Ascending aorta (tissue), 2 donors: ENCODE measurements at places on chromosomes 4 and X. TPM values are rescaled to one million over a fixed set of nuclear protein-coding genes. Genes with fewer than 3 reads are reported as not detected.

DNA sequence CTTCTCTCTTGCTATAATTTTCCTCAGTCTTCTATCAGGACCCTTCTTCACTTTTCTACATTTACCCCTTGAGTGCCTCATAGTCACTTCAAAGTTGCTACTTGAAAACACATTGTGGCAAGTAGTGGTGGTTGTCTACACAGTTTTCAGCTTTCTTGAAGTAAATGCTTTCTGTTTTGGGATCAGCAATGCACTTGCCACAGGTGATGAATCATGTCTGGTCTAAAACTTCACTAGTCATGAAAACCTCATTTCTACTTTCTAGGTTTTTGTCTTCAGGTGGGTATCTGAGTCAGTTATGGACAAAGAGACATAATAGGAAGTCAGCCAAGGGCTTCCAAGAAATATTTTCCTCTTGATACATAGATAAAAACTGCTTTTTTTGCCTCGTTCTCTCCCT lies 359.2 kb downstream of the CCSER1 start:
- DNase-seq, result no peak

DNA sequence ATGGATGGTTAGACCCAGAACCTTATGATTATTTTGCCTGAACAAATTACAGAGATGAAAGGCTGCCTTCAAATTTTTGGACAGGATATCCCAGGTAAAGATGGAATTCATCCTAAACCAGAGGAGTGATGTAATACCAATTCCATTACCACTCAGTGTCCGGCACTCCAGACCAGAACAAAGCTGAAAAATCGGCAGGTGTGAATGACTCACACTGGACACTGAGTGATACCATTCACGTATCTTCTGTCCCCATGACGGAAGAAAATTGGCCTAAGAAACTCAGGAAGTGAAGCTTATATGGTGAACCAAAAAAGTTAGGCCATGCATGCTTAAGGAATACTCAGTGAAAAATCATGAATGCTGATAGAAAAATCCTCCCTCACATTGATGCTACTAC lies 34.5 kb downstream of the PALLD start:
- DNase-seq, result no peak

DNA sequence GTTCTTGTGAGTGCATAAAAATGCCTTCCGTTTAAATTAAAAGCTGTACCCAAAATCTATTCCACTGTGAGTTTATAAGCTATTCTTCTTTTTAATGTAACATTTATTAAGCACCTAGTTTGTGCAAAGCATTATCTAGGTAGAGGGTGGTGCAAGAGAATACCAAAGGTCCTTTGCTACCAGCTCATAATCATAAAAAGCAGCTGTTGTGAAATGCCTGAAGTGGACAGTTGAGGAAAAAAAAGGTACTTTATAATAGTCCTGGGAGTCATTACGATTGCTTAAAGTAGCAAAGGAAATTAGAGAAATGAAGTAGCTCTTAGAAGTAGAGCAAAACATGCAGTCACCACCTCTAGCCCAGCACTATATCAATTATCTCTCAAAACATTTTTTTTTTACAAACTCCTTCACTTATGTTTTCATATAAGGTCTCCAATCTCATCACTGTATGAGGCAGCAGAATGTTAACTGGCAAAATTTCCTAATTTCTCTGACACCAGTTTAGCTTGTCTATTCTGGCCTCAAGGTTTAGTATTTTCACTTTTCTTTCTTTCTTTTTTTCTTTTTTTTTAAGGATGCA lies 2.1 kb downstream of the MBNL3 start:
- no peak for DNase-seq

- DNase-seq, result no peak
Measured at GRCh38 chrX:136168929-136169735, 21.8 kb downstream of the FHL1 start.

GRCh38 chrX:16023790-16024734 lies 99.3 kb upstream of the GRPR start:
- no peak for DNase-seq

- no peak for DNase-seq
Measured at GRCh38 chr4:105147553-105148161, 981 bp downstream of the TET2 start.

GRCh38 chr4:93994175-93994994 lies 165.8 kb downstream of the ATOH1 start:
- no peak for DNase-seq

DNA sequence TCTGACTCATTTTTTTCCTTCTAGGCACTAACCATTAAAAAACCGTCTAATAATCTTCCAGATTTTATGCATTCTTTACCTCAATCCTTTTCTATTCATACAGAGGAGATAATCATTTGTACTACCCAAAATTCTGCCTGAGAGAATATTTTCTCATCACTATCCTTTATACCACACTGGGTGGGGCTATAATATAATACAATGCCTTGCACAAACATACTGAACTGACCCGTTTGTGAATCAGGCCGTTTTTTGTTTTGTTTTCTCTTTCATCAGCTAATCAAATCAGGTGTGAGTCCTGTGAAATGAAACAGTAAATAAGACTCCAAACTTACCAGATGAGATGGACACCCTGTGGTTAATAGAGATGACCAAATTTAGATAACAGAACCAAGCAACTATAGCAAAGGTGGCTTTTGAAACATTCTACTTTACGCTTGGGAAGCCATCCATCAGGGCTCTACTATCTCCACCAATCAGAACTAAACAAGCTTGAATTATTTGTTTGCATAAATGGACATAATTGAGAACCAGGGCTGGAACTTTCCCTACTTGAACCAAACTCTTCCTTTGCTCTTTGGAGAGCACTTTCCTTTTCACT lies 573.0 kb downstream of the GABRG1 start:
- no peak for DNase-seq

- no peak for DNase-seq
Measured at GRCh38 chr4:5139141-5139540, 87.9 kb downstream of the STK32B start.

- DNase-seq, result peak; percentile 81
Measured at GRCh38 chrX:13646154-13646549, 6.8 kb upstream of the TCEANC start.

DNA sequence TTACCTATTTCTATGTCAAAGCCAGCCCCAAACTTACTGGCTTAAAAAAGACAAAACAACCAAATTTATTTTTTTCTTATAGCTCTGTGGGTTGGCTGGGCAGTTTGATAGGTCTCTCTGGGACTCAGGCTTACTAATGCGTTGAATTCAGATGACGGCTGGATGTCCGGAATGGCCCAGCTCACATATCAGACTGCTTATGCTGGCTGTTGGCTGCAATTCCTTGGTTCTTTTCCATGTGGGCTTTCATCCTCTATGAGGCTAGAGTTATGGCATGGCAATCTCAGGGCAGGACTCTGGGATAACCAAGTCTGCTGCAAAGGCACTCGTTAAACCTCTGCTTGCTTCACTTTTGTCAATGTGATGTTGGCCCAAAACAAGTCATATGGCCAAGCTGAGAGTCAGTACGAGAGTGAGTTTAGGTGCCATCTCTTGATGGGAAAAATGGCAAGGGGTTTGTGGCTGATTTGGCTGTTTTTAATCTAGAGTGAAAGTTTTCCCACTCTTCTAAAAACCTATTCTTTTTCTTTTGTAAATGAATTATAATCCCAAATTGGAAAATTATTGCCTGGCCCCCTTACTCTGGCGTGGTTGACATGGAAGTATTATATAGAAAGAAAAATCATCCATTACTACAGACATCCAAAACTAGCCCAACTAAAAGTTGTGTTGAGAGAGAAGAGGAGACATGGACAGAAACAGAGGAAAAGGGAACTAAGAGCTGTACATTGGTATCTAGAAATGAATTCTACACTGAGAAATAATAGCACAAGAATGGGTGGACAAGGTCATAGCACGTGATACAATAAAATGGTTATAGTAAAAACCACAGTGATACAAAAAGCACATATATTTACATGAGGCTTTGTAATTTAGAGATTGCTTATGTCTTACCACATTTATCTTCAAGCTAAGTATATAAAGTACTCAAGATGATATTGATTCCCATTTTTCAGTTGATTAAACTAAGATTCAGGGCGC lies 6.6 kb downstream of the PRIMPOL start:
- DNase-seq, result no peak

GRCh38 chrX:9829308-9830267 lies 43.4 kb downstream of the SHROOM2 start:
- no peak for DNase-seq

DNA sequence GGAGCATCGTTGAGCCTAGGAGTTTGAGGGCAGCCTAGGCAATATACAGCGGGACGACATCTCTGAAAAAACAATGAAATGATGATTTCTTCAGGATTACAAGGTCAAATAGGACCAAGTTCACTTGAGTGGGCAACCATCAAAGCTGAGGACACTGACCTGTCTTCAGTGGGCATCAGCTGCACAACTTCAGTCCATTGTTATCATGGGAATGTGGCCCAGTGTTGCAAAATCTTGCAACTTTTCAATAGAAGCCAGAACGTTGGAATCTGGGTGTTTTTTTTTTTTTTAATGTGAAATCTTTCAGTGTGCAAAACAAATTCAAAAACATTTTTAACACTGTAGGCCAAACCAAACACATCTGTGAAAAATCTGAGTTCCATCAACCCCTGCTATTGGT lies 155.4 kb upstream of the PLAC1 start:
- DNase-seq, result no peak

DNA sequence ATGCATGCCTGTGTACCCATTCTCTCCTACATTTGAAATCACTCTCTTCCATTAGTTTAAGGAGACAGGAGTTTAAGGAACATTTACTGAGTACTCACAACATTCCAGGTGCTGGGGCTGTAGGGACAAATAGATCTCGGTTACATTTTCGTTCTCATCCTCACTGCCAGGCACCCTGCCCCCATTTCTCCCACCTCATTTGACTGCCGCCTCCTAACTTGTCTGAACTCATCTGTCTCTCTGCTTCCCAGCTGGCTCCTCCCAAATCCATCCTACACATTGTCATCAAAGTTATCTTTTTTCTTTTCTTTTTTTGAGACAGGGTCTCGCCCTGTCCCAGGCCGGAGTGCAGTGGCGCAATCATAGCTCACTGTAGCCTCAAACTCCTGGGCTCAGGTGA lies 19.8 kb upstream of the MPC1L start:
- no peak for DNase-seq

DNA sequence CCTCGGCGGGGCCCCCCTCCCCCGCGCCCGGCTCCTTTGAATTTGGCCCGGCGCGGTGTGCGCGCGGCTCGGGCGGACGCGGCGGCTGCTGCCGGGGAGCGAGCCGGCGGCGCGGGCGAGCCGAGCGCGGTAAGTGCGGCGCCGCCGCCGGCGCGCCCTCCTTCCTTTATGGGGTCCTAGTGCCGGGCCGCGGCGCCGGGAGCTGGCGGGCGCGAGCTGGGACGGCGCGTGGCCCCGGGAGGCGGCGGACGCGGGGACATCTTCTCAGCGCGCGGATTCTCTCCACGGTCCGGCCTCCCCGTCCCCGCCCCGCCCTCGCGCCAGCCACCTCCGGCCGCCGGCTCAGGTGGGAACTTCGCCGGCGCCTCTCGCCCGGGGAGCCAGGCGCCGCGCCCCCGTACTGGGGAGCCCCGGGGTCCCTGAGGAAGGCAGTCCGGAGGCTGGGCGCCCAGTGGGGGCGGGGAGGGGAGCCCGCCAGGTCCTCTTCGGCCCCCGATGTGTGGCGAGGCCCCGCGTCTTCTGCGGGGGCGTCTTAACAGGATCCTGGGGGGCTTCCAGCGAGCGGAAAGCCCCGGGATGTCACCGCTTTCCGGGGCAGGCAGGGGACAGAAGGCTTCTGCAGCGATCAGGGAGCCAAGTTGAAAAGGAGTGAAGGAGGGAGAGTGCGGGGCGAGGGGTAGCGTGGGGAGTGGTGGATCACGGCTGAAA lies 98.4 kb upstream of the TENM3 start:
- no peak for DNase-seq

GRCh38 chr4:8891646-8892555 lies 20.3 kb upstream of the HMX1 start:
- no peak for DNase-seq

GRCh38 chrX:49270249-49270921 lies 792 bp downstream of the PPP1R3F start:
- no peak for DNase-seq

GRCh38 chr4:151921386-151921785 lies 160.6 kb upstream of the GATB start:
- no peak for DNase-seq

DNA sequence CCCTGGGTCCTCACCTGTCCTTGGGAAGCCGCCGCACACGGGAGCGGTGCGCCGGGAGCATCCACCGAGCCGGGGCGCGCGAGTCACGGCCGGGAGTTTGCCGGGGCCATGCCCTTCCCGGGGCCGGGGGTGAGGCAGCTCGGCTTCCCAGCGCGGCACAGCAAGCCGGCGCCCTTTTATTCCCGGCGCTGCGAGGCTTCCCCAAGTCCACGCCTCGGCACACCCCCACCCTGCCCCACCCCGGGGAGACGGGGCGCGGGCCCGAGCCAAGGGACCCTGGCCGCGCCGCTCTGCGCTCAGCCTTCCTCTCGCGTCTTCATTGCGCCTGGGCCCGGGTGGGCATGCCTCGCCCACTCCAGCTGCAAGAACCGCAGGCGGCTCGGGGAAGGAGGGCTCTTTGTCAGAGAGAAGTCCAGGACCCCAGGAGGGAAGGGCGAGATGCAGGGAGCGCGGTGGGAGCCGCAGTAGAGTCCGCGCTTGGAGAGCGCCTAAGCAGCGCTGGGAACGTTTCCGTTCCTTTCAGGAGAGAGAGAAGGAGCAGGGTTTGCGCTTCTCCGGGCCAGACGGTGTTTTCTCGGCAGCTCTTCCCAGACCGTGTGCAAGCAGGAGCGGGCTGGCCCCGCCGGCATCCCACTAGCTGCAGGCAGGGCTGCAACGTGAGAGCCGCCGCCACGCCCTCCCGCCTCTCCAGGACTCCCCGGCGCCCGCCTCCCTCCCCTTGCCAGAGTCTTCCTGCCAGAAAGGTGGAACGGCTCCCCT lies at the start of gene MXRA5:
Gene MXRA5 (minus strand): TSS at position 152 of the 759 bp plus-strand sequence. CDS start 2,819 bp downstream, outside the sequence.
- DNase-seq, result no peak

The FGF13 gene
- total RNA-seq, result 12.7 TPM

The HSFX3 gene
- not detected for total RNA-seq

The TMEM271 gene
- total RNA-seq, result not detected

The CDS1 gene
- total RNA-seq, result 0.11 TPM

The GYPB gene
- total RNA-seq, result not detected

The SNX25 gene
- 18.7 TPM for total RNA-seq

The CXorf65 gene
- not detected for total RNA-seq

The F8A3 gene
- total RNA-seq, result not detected

The ASB9 gene
- 3.6 TPM for total RNA-seq

The PDCL2 gene
- not detected for total RNA-seq

The HTN3 gene
- total RNA-seq, result not detected

The F8 gene
- total RNA-seq, result 17.2 TPM

The ODAPH gene
- total RNA-seq, result not detected

The VCX gene
- total RNA-seq, result not detected

The DMP1 gene
- total RNA-seq, result not detected
